Effector CD8-positive, alpha-beta T cell (primary cell): ENCODE measurements at places on chromosomes 7 and 10.

GRCh38 chr10:28241741-28242399 lies 61.0 kb downstream of the MPP7 start:
- DNase-seq = peak; percentile 0

GRCh38 chr7:87027900-87028299 lies 31.6 kb downstream of the ELAPOR2 start:
- DNase-seq = no peak

- DNase-seq = no peak
Measured at GRCh38 chr10:81920213-81920829, 45.3 kb downstream of the NRG3 start.

DNA sequence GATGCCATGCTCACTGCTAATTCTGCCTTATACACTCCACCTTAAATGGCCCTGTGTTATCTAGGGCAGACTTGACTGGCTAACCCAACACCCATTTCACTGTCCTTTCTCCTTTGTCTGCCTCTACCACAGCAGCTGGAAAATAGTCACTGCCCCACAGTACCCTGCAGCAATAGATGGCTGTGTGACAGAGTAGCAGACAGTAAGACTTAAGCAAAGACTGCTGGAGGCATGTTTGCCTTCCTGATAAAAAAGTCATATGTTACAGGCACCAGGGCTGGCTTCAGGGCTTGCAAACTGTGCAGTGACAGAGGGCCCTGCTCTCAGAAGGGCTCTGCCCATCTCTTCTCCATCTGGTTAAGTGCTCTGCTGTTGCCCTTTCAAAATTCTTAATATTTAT lies 332.6 kb upstream of the GHITM start:
- no peak for DNase-seq

GRCh38 chr10:99328579-99329303 lies 415 bp upstream of the CNNM1 start:
- no peak for DNase-seq

DNA sequence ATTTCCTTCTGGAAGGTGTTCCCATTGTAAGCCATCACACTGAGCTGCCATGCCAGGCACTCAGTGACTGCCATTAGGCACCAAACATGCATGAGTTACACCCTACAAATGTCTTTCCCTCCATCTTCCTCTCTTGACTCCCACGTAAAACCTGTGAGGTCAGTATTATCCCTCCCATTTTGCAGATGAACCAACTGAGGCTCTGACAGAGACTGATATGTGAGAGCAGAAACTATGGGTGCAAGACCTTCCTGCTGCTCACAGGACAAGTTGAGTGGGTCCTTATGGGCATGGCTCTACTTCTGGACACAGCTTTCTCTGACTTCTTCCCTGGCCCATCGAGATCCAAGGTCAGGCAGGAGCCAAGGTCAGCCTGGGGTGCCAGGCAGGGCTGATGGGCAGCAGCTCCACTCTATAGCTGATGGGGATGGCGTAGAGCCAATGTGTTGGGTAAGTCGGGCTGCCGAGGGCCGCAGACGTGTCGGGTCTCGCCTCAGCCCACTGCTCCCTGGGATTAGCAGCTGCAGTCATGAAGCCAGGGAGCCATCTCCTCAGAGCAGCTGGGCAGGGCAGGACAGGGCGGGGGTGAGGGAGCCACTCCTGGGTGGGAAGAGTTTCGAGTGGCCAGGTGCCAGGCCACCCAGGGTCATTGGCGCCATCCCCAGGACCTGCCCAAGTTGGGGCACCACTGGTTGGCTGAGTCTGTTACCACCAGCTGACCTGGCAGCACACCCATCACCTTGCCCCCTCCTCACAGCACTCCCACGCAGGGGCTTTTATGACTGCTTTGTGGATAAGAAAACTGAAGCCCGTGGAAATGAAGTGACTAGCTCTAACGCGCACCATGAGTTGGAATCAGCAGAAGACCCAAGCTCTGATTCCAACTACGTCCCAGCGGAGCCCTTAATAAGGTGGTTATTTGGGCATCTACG lies 117.8 kb upstream of the ZMIZ1 start:
- DNase-seq = no peak

- no peak for DNase-seq
Measured at GRCh38 chr7:121484089-121484763, 88.1 kb upstream of the FAM3C start.

DNA sequence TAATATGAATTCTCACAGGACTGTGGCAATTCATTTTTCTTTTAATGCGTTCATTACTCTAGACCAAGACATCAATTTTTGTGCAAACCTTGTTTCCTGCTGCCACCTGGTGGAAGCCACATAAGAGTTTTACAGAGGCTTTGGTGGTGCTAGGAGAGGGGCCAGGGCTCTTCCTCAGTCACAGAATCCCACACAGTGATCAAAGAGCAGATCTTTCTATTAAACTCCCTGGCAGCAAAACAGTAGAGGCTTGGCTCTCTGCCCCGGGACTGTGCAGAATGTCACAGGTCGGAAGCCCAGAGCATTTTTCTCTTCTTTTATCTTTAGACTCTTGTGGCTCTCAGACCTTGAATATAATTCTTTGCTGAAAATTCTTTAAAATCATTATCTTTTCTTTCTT lies 506.4 kb upstream of the C7orf33 start:
- no peak for DNase-seq

DNA sequence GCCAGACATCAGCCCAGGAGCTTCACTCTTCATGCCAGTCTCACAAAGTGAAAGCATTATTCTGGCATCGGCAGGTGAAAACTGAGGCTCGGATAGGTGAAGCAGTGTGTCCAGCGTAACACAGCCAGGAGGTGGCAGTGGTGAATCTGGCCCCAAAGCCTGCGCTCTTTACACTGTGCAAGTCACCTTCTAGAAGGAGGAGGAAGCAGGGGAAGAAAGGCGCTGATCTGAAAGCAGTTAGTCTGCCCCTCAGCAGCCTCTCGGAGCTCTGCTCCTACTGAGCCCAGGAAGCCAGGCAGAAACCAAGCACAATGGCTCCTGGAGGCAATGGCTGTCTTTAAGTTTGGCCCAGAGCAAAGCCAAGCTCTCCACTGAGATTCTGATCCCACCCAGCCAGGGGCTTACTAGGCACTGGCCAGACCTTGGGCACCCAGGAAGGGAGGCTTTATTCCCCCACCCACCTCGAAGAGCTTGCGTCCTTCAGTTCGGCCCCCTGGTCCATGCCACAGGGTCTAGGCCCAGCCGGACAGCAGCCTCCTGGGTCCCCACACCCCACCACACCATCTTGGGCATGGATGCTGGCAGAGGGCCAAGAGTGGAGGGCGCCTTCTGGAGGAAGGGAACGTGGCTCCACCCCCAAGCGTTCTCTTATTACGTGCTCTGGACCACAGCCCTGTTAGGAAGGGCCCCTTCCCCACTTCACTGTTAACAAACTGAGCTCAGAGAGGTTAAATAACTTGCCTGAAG lies 104.5 kb downstream of the GRID1 start:
- DNase-seq = no peak

GRCh38 chr7:70344726-70345125 lies 746.5 kb downstream of the AUTS2 start:
- DNase-seq = no peak

GRCh38 chr10:6108631-6109443 lies 20.0 kb downstream of the RBM17 start:
- DNase-seq = no peak

DNA sequence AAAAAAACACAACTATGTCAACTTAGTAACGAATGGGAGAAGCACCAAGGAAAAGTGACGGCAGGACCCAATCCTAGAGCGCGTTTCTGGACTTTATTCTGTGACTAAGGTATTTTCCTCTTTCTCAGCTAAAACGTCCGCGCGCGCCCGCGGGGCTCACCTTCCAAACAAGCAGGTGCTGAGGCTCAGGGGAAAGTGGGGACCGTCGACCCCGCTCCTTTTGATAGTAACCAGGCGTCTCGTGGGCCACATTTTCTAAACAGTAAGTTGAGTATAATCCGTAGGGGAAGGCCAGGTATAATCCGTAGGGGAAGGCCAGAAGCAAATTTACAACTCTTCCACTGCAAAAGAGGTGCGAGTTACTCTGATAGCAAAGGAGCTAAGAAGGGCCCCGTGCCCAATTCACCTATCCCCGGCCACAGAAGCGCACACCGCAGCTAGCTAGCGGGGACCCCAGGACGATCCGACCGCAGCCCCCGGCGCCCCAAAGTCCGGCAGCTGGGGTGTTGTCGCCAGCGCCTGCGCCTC lies 743 bp downstream of the MKI67 start:
- DNase-seq = no peak

DNA sequence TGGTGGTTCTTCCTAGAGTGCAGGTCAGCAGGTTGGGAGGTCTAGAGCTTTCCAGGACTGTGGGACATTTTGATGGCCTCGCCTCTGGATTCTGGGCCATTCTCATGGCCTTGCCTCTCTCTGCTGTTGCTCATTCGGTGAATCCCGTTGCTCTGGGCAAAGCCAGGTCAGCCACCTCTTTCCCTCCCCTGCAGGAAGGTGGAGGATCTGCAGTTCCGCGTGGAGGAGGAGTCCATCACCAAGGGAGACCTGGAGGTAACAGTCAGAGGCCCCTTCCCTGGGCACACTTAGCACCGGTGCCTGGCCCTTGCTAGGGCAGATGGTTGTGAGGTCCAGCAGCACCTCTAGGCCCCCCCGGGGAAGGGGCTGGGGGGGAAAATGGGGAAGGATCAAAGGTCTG lies 74.9 kb downstream of the CLIP2 start:
- no peak for DNase-seq

GRCh38 chr7:135855846-135856245 lies 107.2 kb upstream of the FAM180A start:
- DNase-seq = no peak

DNA sequence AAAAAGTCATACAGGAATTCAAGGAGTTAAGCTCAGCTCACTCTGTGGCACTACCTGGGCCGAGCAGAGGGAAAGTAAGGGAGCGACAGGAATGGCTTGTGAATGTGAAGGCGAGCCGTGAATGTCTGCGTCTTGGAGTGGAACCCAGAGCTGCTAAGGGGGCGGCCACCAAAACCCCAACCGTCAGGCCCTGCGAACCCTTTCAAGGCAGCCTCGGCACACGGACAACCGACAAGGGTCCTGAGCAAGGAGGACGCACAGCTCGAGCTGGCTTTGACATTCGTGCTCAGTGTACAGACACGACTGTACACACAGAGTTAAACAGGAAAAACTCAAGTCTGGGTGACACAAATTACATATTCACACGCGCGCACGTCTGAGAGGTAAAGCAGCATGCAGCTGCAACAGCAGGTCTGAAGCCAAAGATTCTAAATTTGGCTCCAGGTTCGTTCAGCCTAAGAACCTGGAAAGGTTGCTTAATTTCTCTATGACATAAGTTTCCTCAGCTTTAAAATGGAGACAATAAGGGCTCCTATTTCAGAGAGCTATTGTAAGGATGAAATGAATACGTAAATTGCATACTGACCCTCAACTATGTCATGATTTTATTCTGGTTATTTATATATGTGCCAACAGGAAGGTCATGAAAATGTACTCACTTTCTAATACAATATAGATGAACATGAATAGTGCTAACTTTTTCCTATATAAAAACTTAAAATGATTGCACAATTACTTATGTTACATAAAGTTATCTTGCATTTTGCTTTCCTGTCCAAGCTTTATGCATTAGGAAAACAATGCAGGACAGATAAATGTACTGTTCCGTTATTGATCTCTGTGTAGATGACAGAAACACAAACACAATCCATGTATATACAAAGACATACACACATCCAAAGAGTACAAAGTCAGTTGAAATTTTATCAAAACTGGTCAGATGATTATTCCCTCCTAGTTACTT lies 192.9 kb downstream of the ZMYND11 start:
- no peak for DNase-seq

GRCh38 chr7:123916240-123916724 lies 8.8 kb upstream of the SPAM1 start:
- DNase-seq = no peak

DNA sequence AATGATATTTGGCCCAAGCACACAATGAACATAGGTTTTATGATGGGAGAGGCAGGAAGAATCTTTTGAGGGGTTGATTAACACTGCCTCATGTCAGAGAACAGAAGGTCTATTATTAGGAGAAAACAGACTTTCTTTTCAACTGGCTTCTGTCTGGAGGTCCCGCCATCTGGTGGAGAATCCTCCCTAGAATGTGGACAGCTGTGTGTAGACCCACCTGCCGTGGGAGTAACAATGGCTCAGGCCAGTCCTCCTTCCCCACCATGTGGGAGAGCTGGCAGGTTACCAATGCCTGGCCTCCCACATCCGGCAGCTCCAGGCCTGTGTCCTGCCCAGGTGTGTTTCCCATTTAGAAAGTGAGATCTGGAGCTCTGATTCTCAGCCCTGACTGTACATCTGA lies 70.4 kb upstream of the AOAH start:
- DNase-seq = no peak

- DNase-seq = no peak
Measured at GRCh38 chr7:46681865-46682503, 760.9 kb upstream of the IGFBP3 start.

DNA sequence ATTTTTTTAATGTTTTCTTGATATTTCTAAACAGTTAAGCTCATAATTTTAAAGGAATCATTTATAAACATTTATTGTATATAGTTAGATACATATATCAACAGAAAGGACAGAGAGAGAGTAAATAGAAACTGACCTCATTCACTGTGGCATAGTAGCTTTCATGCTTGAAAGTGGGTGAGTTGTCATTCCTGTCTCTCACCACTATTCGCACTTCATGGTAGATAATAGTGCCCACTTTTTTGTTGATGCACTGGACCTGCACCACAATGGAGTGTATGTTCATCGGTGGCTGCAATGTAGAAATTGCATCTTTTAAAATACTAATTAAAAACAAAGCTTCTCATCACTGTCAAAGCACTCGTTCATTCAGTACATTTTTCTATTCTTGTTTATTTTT lies 432.0 kb downstream of the PCDH15 start:
- no peak for DNase-seq

- no peak for DNase-seq
Measured at GRCh38 chr7:27106181-27106900, 3.9 kb upstream of the HOXA2 start.

DNA sequence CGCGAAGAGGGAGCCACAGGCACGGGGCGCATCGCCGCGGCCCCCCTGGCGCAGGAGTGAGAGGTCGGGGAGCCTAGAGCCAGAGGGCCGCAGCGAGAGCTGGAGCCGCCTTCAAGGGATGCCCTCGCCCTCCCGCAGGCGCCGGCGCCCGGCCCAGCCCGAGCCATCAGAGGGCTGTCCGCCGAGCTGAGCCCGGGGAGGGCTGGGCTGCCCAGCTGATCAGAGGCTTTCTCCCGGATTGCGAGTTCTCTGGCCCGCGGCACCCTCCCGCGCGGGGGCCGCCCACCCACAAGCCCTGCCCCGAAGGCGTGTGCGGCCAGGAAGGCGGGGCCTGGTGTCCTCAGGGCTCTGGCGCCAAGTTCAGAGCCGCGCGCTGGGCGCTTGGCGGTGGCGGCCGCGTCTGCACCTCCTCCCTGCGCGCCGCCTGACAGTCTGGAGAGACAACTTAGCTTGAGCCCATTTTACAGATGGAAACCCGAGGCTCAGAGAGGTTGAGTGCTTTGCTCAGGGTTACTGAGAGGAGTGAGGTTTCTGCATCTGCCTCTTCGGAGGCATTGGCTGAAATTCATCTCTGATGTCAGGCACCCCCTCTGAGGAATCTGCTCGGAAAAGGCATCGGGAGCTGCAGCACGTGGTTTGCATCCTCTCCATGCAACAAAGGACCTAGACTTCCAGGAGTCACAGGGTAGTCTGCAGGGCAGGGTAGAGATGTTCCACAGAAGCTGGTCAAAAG lies 3.8 kb upstream of the ANTXRL start:
- peak; percentile 49 for DNase-seq
